Bone marrow (tissue), 2 donors: ENCODE measurements at places on chromosomes 16 and 17.

GRCh38 chr16:11669380-11670146, 1.3 kb downstream of the SNN start:
- peak; percentile 54 for DNase-seq

DNA sequence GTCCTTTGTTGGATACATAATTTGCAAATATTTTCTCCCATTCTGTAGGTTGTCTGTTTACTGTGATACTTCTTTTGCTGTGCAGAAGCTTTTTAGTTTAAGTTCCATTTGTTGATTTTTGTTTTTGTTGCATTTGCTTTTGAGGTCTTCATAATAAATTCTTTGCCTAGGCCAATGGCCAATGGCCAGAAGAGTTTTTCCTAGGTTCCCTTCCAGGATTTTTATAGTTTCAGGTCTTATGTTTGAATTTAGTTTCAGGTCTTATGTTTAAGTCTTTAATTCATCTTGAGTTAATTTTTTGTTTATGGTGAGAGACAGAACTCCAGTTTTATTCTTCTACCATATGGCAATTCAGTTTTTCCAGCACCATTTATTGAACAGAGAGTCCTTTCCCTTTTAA, 90.1 kb upstream of the GOT2 start:
- DNase-seq: no peak

- DNase-seq: no peak
These were observed 26.5 kb downstream of the TMEM98 start for GRCh38 chr17:32954477-32954876.

GRCh38 chr17:44362459-44362948, 1.1 kb downstream of the FAM171A2 start:
- no peak for DNase-seq

DNA sequence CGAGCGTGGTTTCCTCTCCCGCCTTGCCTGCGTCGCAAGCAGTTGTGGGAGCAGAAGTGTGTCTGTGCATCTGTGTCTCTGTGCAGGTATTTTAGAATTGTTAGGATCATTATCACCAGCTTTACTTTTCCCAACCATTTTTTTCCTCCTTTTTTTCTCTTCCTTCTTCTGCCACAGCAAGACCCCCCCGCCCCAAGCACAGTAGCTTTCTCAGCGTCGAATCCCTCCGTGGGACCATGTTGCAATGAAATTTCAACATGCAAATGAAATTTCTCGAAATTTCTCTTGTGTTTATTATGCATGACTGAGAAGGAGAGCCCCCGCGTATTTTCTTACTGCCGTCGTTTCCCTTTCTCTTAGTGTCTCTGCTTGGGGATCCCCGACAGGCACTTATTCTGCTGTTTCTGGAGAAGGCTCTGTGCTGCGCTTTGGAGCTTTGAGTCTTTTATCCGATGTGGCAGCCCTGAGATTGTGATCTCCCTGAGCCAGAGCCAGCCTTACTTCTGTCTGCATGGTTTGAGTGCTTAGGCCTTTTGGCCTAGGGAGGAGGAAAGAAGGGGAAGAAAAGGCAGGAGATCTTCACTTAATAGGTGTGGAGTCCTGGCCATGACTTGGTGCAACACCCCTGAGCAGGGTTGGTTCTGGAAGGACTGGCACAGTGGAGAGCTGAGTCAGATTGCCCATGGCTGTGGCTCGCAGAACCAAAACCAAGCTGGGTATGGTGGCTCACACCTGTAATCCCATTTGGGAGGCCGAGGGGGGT, 5.0 kb downstream of the ARMC7 start:
- DNase-seq: no peak

DNA sequence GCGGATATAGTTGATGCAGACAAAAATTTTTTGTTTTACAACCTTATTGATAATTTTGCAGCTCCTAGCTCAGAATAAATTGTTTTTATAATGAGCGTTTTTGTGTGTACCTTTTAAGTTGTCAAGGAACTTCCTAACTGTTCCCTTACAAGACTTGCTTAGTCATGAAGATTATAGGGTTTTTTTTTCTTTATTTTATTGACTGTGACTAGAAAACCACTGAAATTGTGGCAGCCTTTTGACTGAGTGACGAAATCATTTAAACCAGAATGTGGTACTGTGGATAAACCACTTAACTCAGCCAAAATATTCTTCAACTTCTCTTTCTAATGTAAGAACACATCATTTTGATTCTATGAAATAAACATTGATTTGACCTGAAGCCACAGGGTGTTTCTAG, 40.8 kb upstream of the VPS4A start:
- DNase-seq: peak; percentile 20

GRCh38 chr17:49585422-49586027, 9.9 kb downstream of the NXPH3 start:
- no peak for DNase-seq

DNA sequence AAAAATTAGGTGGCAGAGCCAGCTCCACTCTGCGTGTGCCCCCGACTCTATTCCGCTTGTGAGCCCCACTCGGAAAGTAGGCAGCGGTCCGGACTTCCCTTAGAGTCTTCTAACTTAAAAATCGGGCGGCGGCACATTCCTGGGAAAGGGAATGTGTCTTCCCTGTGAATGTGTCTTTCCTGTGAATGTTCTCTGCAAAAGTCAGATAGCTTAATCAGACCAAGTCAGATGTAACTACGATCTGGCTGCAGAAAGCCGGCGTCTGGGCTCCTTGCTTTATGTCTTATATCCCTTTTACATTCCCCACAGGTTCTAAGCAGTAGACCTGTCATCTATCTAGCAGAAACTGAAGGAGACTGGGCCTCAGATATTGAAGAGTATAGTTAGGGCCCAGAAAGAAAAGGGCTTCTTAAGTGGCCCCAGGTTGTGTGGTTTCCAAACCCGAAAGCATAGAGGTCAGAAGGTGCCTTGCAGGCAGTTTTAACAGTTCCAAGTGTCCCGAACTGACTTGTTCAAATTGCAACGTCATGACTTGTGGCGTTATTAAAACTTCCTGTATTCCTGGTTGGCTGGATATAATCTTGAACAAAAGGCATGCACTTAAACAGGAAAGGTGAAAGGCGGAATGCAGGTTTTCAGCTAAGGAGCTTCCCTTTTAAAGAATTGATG, 601 bp downstream of the PHKB start:
- peak; percentile 15 for DNase-seq

DNA sequence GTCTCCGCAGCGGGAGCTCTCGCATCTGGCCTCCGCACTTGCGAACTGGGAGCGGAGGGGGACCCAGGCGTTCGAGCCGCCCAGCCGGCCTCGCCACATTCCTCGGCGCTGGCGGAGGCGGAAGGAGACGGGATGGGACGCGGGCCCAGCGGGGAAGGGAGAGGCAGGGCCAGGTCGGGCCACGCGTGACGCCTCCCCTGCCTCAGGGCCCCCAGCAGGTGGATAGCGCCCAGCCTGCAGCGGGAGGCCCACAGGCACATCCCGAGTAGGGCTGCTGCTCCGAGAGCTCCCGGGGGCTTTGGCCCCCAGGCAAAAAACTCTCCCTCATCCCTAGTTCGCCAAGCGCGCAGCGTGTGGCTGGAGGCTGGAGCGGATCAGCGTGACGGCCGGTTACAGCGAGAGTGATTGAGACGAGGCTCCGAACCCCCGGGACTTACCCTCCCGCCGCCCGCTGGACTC, 800 bp downstream of the PLEKHH3 start:
- DNase-seq: no peak

- DNase-seq: no peak
These were observed 5.1 kb upstream of the HLF start for GRCh38 chr17:55259684-55260111.

- no peak for DNase-seq
These were observed 44.4 kb downstream of the MAP1LC3B start for GRCh38 chr16:87436225-87437172.

GRCh38 chr17:68310152-68310551, 18.9 kb downstream of the ARSG start:
- DNase-seq: no peak

DNA sequence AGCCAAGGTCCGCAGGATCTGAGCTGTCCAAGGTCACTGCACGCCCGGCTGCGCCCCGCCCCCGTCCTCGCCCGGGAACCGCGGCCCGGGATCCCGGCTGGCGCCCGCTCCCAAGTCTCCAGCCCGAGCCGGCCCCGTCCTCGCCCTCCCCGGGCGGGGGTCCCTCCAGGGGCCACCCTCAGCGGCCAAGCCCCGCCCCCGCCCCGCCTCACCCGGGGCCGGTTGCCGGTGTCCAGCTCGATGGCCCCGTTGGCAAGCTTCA, 216 bp downstream of the VPS9D1 start:
- DNase-seq: no peak

- no peak for DNase-seq
These were observed 51.9 kb upstream of the HLF start for GRCh38 chr17:55212880-55213279.

DNA sequence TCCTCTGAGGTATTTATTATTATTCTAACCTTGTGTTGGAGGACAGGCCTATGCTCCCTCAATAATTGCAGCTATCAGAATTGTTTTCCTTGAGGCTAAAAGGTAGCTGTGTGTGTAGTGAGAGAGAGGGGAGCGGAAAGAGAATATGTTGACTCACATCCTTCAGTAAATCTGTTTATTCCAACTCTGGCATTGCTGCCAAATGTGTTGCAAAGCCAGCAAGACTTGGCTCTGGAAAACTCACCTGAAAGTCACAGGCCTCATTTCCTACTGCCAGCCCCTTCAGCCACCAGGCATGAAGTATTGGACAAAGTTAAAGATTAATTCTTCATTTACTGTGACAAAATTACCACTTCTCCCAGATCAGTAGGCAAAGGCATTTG, 9.6 kb downstream of the CA10 start:
- no peak for DNase-seq

DNA sequence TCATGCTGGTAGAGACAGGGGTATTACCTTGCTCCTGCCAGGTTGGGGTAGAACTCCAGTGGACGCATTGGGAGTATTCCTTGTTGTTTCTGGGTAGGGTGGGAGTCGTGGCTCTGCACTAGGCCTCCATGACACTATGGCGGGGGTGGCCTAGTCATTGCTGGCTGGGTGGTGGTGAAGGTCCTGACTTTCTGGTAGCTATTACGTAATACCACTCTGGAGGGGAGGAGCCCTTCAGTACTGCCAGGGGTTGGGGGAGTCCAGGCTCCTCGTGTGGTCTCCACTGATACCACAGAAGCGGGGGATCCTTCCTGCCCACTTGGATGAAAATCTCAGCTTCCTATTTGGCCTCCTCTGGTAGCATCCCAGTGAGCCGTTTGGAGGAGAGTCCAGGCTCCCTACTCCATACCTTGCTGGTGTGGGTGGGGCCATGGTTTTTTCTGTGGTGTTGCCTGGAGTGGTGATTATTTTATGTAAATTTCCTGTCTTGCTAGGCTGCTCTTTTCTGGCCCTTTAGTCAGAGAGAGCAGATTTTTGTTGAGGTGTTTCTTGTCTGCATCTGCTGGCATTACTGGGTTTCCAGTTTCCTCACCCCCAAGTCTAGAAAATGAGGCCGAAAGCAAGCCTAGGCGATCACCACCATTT, 65.8 kb upstream of the GNG13 start:
- no peak for DNase-seq
